ENCODE measurements at places on chromosomes 16 and 17.

- peak; percentile 59 for DNase-seq
Observed at GRCh38 chr17:10062691-10063385, 135.6 kb downstream of the GAS7 start.

GRCh38 chr17:2718150-2718938, 6.8 kb upstream of the CLUH start:
- DNase-seq = no peak

GRCh38 chr16:23207485-23207884, 24.9 kb downstream of the SCNN1G start:
- no peak for DNase-seq

DNA sequence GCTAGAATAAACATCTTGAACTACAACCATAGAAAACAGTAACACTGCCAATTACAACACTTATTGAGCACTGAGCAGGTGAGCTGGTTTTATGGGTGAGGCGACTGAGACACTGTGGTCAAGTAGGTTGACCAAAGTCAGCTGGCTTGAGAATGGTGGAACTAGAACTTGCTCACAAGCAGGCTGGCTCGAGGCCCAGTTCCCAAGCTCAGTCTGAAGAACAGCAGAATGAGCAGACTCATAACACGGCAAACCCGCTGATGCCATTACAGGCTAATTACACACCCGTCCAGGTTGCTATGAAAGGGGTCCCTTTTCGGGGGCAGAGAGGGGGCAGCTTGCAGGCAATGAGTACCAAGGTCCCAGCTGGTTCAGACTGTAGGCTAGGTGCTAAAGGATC, 6.5 kb downstream of the ZZEF1 start:
- no peak for DNase-seq

GRCh38 chr17:64170286-64170685, 40.3 kb upstream of the ERN1 start:
- no peak for DNase-seq

DNA sequence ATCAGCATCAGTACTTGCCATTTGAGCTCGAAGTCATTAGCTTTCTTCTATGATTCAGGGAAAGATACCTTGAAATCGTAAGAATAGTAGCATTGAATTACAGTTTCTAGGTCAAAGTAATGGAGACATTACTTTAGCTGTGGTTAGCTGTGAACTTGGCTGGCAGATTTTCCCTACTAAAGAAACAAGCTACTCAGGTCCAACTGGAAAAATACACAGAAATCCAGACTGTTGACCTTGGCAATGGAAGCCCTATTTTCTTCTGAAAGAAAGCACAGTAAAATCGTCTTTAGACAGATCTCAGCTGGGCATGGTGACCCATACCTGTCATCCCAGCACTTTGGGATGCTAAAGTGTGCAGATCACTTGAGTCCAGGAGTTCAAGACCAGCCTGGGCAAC, 13.4 kb upstream of the DNAJA2 start:
- DNase-seq = no peak
